ENCODE measurements at places on chromosomes 11 and 22.

- no peak for DNase-seq
These were observed 2.1 kb upstream of the ANAPC15 start for GRCh38 chr11:72114570-72114969.

DNA sequence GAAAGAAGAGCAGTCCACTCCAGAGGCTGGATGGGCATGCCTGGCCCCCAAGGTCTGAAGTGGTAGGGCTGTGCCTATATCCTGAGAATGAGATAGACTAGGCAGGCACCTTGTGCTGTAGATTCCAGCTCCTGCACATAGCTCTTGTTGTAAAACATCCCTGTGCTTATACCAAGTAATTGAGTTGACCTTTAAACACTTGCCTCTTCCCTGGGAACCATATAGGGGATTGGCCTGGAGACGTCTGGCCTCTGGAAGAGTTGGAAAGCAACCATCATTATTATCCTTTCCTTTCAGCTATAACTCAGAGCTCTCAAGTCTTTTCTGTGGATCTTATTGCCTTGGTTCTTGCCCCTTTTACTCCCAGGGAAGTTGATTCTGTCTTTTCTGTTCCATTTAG lies 15.1 kb downstream of the LIMK2 start:
- no peak for DNase-seq

- peak; percentile 98 for DNase-seq
These were observed 58.9 kb downstream of the FLRT1 start for GRCh38 chr11:64094463-64095260.

GRCh38 chr22:28053896-28054818 lies 135.1 kb upstream of the PITPNB start:
- no peak for DNase-seq

DNA sequence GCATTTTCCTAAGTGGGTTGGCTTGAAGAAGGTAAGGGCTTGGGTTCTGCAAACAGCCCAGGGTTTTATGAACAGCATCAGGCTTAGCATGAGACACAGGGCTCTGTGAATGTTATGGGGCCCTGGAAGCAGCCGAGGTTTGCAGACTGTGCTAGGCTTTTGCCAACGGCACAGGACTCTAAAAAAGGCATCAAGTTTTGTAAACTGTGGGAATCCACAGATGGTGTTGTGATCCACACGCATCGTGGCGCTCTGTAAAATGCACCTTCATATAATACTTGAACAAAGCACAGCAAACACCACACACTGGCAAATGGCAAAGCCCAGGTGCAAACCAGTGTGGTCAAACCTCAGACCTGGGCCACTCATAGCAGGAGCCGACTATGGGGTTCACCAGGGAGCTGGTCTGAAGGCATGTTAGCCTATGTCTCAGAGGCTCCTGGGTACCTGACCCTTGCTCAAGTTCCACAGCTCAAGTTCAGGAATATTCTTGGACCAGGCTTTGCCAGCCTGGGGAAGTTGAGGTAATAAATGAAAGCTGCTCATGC lies 2.4 kb upstream of the SLCO2B1 start:
- DNase-seq, result no peak

DNA sequence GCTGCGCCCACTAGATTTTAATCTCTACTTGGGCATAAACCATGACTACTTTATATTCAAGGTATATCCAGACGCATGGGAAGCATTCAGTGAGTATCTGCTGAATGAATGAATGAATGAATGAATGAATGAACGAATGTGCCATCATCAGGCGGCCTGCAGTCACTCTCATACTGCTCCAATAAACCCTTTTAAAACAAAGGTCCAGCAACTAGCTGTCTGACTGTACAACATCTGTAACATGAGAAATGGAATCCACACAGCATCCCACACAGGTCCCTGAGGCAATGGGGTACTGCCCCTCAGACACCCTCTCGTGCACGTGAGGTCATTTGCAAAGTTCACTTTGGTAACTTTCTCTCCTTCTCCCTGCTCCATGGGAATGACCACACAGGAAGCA lies 147.5 kb downstream of the LARGE1 start:
- no peak for DNase-seq

DNA sequence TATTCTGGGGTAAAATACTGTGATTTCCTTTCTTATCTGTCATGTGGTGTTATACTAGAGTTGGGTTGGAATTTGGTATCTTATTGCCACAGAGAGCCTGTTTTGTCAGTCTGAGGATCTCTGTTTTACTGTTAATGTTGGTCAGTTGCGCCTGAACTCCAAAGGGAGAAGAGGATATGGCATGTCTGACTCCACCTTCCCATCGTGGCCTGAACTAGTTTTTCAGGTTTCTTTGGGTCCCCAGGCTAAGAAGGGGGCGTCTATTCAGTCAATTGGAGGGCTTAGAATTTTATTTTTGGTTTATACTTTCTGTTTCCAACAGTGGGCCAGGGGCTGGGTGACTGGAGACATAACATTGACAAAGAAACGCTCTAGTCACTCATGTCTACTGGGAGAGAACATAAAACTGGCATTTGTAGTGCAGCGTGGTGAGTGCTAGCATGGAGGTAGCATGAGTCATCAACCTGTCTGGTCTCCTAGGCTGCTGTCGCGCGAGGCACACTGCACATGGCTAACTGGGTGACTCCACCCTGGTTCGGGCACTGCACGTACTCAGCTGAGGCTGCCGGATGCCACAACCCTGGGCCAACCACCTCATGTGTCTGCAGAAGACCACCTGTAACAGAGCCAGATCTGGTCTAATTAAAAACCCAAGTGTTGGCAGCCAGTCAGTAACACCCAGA lies 120.1 kb upstream of the OR9Q1 start:
- DNase-seq, result peak; percentile 39

DNA sequence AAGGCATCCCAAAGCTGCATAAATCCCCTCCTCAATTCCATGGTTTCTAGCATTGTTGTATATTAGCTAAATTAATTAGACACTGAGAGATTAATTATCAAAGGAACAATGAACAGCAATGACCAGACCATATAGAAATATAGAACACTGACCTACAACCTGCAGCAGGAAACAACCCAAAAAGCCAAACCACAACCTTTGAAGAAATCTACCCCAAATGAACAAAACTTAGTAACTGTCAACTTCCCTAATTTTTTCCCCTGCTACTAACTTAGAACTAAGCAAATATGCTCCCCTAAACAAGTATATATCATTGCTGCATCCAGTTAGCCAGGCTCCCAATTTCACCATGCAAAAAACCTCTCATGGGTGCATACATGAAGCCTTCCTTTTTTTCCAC lies 268.0 kb upstream of the ANO3 start:
- DNase-seq, result no peak

GRCh38 chr11:75792997-75793800 lies 21.8 kb upstream of the UVRAG start:
- no peak for DNase-seq

- no peak for DNase-seq
These were observed 12.4 kb downstream of the TOP3B start for GRCh38 chr22:21970037-21970799.

- DNase-seq, result no peak
These were observed 93.9 kb downstream of the ATG16L2 start for GRCh38 chr11:72908032-72908676.

GRCh38 chr11:87903345-87903744 lies 271.9 kb downstream of the RAB38 start:
- no peak for DNase-seq

- no peak for DNase-seq
These were observed 25.8 kb downstream of the VSIG10L2 start for GRCh38 chr11:125971618-125972017.

- DNase-seq, result peak; percentile 69
These were observed 5.2 kb downstream of the TMEM134 start for GRCh38 chr11:67463680-67464410.

GRCh38 chr22:29570456-29570855 lies 10.5 kb downstream of the NIPSNAP1 start:
- DNase-seq, result no peak

- DNase-seq, result no peak
These were observed 38.0 kb upstream of the ETS1 start for GRCh38 chr11:128625326-128625725.

- no peak for DNase-seq
These were observed 12.6 kb upstream of the GLYATL1 start for GRCh38 chr11:58926695-58927094.

- peak; percentile 97 for DNase-seq
These were observed at the start of gene NEAT1 for GRCh38 chr11:65422633-65423515. TSS of gene NEAT1 (plus strand) at chr11:65422798.

DNA sequence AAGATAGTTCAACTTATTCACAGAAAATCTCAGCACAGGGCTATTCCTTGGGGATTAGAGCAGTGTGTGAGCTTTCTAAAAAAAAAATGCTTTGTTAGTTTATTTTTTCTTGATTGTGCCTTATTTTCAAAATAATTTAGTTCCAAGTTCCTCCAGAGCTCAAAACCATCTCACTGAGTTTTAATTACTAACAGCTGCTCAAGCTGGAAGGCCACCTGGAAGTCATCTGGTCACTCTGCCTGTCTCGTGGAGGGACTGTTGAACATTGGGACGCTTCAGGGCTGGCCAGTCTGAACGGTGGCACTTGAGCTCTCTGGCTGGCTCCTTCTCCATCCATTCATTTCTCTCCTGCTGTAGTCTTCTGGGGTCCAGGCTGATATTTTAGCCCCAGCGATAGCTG lies 4.0 kb downstream of the OR51E1 start:
- no peak for DNase-seq

DNA sequence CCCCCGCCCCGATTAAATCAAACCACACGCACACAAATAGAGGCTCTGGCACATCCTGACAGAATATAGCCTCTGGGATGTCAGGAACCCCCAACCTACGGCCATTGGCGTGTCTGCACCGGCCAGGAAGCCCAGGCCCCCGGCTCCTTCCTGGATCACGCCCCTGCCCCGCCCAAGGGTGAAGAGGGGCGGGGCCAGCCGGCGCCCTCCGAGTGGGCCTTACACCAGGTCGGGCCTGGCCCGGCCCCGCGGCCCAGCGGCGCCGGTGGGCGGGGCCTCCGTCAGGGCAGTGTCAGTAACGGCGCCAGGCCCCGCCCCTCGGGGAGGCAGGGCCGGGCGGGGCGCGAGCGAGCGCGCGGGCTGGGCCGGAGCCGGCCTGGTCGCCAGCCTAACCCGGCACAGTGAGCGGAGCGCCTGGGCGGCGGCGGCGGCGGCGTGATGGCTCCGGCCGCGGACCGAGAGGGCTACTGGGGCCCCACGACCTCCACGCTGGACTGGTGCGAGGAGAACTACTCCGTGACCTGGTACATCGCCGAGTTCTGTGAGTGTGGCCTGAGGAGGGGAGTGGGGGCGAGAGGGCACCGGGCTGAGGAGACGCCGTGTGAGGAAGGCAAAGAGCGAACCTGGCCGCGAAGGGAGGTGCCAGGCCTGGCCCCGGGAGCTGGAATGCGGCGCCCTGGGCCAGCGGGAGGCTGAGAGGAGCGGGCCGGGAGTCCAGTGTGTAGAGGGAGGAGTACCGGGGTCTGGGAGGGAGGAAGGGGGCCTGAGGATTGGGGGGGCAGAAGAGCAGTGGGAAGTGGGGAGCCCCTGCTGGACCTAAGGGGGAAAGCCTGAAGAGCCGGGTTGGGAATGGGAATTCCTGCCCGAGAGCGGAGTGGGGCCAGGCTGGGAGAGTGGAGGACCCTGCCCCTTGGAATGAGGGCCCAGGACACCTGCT lies at the start of gene ACER3:
TSS of gene ACER3 (plus strand) at position 380 of the 937 bp plus-strand sequence. CDS start at position 439, 59 bp downstream.
- peak; percentile 87 for DNase-seq

GRCh38 chr11:94804874-94805273 lies 36.7 kb downstream of the AMOTL1 start:
- no peak for DNase-seq

DNA sequence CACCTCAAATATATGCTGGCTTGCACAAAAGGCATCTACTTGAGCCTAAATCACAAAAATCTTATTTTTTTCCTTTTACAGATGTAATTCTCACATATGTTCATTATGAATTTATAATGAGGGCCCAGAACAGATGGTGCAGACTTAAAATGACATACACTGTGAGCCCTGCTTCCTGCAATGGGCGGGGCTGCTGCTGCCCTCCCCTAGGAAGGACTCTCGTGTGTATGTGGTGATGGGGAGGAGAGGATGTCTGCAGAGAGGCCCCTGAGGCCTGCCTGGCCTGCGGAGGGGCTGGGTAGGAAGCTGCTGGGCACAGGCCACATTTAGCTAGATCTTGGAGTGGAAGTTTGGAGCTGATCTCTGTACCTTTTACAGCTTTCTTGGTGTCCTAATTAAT lies 233.4 kb upstream of the KIRREL3 start:
- no peak for DNase-seq

DNA sequence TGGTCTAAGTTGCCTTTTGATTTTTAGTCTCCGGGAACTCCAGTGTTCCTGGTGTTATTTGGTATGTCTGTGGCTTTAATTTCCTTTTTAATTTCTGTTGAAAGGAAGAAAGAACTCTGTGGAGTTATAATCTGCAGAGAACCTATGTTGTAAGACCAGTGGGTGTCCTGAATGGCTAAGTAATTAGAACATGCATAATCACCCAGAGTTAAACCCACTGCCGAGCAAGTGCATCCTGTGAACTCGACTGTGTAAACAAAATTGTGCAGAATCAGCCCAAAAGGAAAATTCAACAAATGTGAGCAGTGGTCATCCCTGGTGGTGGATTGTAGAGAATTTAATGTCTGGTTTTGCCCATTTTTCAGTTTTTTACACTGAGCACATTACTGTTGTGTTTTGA lies 162.5 kb downstream of the COMMD9 start:
- no peak for DNase-seq

DNA sequence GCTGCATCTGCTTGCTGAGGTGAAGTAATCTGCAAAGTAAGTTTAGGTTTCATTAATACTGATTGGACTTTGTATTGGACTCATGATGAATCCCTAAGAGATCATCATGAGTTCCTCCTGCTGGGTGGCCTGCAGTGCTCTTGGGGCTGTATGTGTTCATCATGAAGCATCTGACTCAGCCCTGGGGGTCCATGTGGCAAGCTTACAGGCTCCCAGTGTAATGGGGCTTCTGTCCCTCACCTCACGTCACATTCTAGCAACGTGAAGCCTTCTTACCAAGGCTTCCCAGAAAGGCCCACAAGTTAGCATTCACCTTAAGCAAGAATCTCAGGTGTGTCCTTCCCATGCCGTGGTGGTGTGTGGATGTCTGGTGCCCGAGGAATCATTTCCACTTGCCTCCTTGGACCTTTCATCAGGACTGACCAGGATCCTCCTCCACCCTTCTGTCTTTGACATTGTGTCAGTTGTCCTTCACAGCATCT lies 23.7 kb downstream of the CRKL start:
- DNase-seq, result no peak

DNA sequence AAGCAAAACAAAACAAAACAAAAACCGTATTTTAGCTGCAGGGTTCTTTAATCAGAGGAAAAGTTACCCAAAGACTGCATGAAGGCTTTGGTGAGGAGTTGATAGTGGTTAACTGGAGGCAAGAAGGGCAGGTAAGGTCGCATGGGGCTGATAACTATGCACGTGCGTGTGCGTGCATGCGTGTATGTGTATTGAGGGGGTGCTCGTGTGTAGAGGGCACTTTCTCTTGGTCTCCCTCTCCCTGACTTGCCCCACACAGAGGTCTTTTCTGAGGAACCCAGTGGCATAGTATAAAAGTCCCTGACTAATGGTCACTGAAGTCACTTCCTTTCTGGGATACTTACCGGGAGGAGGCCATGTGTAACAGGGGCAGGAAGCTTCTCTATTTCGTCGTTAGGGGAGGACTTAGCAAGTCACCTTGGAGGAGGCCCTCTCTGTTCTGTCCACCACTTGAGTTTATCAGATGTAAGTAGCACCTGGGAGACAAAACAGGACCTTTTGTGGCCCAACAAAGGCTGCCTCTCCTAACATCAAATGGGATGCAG lies 20.1 kb upstream of the FCHSD2 start:
- no peak for DNase-seq

- DNase-seq, result no peak
These were observed 358.3 kb downstream of the NXPE2 start for GRCh38 chr11:115036406-115037180.

Data from myocyte (in vitro differentiated cells).